Memory B cell (primary cell): ENCODE measurements at places on chromosomes 2 and 18.
A peak's percentile ranks its signal among the peaks of the same experiment; 100 is the strongest.

DNA sequence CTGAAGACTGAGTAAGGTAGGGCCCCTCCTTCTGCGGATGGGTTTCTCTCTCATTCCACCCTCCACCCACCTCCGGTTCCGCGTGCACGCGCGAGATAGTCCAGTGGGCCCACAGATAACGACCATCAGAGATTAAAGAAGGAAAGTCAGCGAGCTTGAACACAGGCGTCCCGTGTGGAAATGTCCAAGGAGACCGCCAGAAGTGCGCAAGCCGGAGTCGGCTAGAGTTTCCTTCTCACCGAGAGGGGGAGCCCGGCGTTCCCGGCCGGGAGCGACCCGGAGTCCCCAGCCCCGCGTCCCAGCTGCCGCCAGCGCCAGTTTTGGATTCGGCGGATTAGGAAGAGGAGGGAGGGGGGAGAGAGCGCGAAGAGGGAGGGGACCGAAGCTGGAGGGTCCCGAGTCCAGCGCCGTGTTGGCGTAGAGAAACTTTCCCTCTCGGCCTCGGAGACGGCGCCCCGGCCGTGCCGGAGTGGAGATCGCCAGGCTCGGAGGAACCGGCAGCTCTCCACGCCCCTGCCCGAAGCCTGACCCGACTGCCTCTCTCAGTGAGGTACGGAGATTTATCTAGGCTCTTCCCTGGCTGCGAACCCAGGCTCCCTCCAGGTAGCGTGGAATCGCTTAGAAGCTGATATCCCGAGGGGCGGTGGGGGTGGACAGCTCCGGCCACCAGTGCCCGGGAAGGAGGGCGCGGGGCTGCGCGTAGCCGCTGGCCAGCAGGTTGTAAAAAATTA lies at the start of gene GULP1:
Gene GULP1, plus strand, starts transcription at position 258 of the 731 bp plus-strand sequence. CDS start 185,829 bp downstream, outside the sequence.
- DNase-seq, result no peak

DNA sequence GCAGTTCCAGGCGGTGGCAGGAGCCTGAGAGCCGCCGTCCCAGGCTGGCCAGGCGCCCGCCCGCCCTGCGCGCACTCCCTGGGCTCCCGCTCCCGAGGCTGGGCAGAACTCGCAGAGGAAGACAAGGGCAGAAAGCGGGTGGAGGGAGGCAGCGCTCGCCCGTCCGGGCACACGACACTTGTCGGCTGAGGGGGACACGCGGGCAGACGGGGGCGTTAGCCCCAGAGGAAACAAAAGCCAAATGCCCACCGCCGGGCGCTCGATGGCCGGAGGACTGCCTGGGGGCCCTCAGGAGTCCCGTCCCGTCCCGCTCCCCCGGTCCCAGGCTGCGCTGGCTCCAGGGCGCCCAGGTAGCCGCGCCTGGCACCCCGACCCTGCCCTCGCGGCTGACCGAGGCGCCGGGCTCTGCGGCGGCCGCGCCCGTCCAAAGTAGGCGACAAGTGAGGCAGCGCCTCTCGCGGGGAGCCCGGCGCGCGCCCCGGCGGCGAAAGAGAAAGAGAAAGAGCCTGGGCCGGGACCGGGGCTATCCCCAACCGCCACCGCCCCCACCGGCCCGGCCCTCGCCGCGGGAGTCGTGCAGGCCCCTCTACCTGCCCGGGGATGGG lies 491 bp downstream of the L3MBTL4 start:
- peak; percentile 40 for DNase-seq

DNA sequence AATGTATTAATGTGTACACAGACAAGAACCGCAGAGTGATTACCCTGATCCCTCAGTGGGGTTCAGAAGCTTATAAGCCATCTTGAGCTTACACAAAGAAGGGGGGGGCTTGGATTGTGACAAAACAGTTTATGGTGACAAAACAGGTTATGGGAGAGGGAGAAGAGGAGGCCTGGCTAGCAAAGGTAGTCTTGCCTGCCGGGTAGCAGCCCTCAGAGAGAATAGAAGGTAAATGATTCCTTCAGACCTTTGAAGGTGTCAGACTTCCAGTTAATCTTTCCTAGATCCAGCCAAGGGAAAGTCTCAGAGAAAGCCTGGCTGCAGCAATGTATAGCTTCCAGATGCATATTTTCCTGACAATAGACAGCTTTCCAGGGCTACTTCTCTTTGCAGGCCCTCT lies 44.6 kb upstream of the RAPH1 start:
- DNase-seq, result no peak

DNA sequence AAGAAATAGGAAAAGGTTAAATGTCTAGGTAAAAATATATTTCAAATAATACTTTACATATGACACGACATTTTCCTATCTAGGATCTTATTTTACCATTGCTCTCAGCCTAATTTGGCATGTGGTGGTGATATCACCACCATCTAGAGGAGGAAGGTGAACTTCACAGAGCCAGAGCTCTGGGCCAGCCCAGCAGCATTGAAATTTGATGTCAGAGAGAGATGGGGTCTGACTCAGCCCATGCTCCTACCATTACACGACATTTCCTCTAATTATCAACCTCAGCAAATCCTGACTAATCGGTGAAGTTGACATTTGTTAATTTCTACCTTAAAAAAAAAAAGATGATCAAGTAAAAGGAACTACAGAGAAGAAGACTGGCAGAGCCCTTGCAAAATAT lies 42.3 kb downstream of the LRRTM4 start:
- no peak for DNase-seq

GRCh38 chr2:9655441-9656269 lies 24.9 kb upstream of the YWHAQ start:
- no peak for DNase-seq

GRCh38 chr2:51225377-51225776 lies 193.4 kb upstream of the NRXN1 start:
- DNase-seq, result no peak

GRCh38 chr2:162217598-162217997 lies 25.6 kb downstream of the FAP start:
- DNase-seq, result no peak

DNA sequence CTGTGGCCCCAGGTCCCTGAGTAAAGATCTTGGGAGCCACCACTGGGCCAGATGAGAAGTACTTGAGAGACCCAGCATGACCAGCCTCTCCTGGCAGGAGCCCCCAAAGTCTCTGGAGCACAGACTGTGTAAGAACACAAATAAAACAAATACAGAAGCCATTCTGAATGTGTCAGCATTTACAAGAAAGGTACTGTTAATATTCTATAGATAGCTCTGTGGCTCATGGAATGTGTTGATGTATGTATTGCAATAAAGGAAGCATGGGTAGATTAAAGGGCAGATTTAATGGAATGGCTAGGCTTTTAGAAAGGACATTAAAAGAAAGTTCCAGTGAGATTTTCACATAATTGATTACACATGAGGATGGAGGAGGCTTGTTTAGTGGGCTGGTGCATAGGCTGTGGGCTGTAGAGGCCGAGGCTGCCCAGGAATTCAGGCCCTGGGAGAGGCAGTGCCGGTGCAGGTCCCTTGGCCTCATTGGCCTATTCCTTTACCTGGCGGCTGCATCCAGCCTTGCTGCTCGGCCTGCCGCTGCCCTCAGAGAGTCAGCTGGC lies 127.7 kb upstream of the DLX2 start:
- DNase-seq, result no peak

DNA sequence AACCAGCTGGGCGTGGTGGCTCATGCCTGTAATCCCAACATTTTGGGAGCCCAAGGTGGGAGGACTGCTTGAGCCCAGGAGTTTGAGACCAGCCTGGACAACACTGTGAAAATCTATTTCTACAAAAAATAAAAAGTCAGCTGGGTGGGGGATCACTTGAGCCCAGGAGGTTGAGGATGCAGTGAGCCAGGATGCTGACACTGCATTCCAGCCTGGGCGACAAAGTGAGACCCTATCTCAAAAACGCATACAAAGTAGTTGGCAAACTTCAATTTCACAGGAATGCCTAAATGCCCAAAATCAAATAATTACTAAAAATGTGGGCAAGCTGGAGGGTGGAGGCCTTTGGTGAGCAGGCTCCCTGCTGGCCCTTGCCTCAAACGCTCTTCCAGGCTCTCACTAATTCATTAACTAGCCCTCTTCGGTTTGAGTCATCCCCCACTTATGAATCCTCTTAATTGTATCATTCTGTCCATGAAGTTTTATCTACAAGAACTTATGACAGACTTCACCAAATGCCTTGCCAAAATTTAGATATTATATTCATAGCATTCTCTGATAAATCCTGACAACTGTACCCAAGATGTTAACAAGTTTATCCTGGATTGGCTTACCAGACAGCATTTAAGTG lies 68.7 kb upstream of the ZFP36L2 start:
- no peak for DNase-seq

DNA sequence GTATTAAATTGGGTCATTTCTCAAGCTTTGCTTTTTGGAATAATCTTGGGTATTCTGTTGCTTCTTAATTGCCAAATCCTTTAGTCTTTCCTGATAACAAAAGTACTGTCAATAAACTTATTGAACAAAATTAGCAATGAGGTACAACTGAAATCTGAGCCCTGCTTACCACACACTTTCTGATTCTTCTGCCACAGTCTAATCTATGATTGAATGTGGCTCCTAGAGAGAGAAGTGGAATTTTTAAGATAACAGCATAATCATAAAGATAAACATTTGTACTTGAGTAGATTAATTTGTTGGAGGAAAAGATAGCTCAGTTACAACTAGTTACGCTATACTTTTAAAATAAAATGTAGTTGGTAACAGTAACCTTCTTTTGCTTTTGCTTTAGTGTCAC lies 354.8 kb downstream of the CELF4 start:
- no peak for DNase-seq

DNA sequence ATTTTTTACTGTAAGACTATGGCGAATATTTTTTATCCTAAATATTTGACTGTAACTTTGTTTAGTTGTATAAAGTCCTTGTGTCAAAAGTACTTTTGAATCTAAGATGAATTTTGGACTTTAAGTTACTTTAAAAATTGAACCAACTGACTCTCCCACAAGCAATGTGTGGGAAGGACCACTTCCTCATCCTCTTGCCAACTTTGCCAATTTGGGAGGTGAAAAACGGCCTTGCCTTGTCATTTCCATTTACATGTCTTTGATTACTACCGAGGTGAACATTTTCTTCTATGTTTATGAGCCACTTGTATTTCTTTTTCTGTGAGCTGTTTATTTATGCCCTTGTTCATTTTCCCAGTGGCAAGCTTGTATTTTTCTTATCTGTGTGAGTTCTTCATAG lies 12.8 kb upstream of the MSGN1 start:
- DNase-seq, result no peak

GRCh38 chr2:128178650-128179460 lies 87.9 kb downstream of the UGGT1 start:
- DNase-seq, result peak; percentile 14

GRCh38 chr2:130846686-130847375 lies 10.1 kb downstream of the ARHGEF4 start:
- no peak for DNase-seq

- DNase-seq, result no peak
Measured at GRCh38 chr2:113212245-113213060, 38.7 kb downstream of the PSD4 start.

- no peak for DNase-seq
Measured at GRCh38 chr2:151096235-151096634, 165.4 kb downstream of the RBM43 start.

GRCh38 chr2:150403457-150403856 lies 84.0 kb downstream of the RND3 start:
- DNase-seq, result no peak

- no peak for DNase-seq
Measured at GRCh38 chr2:152334701-152335015, 316 bp upstream of the FMNL2 start.

DNA sequence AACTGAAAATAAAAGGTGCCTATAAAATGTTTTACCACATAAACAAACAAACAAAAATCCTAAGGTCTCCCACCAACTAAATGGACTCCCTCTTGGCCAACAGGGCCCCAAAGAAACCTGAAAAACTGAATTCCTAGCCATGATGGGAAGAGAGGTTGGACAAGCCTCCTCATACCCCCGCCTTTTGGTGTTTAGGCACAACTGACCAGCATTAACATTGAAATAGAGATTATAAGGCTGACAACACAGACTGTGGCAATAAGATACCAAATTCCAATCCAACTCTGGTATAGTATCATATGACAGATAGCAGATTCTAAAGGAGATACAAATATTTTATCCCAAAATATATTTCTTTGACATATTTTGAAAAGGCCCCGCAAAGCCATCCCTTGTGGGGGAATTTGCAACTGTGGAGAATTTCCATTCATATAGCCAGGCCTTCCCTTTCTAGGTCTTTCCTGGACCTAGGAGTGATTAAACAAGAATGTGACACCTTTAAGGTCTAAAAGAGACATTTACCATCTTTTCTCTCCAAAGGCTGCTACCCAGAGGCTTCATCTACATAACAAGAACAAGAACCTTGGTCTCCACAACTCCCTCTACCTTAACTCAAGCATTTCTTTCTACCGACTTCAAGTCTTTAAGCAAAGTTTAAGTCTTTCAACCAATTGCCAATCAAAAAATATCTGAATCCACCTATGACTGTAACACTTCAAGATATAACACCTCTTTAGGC lies 80.0 kb downstream of the CHN1 start:
- DNase-seq, result no peak

DNA sequence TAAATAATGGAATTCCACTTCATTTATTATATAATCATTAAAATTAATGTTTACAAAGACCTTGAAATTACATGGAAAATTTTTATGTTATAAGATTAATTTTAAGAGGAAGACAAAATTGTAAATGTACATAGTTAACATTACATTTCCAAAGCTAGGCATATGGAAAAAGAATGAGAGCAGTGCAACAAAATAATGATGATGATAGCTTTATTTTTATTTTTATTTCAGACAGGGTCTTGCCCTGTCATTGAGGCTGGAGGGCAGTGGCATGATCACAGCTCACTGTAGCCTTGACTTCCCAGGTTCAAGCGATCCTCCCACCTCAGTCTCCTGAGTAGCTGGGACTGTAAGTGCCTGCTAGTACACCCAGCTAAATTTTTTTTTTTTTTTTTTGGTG lies 61.2 kb upstream of the ZCCHC2 start:
- no peak for DNase-seq

GRCh38 chr2:128797937-128798336 lies 479.3 kb upstream of the HS6ST1 start:
- DNase-seq, result no peak

- no peak for DNase-seq
Measured at GRCh38 chr18:74652392-74652988, 54.8 kb downstream of the ZNF407 start.

GRCh38 chr2:146820672-146821071 lies 1024.2 kb upstream of the ACVR2A start:
- no peak for DNase-seq

DNA sequence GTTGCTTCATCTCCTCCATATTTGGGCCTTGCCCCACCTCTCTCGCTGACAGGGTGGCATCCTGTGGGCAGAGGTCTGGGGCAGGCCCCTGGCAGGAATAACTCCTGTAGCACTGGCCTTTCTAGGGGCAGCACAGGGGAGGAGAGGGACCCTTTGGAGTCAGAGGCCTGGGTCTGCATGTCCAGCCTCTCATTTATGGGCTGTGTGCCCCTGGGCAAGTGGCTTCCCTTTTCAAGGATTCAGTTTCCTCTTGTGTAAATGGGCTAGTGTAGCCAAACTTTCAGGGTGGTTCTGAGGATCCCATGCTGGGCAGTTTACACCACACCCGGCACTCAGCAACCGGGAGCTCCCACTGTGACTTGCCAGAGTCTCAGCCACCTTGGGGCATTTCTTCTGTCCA lies 23.4 kb downstream of the ADRA2B start:
- no peak for DNase-seq

GRCh38 chr2:128369602-128370467 lies 51.2 kb upstream of the HS6ST1 start:
- no peak for DNase-seq
